Activated naive CD4-positive, alpha-beta T cell treated with Interleukin-2 at 50 U/mL for 16 hours (primary cell): ENCODE measurements at places on chromosomes 16 and 17.

DNA sequence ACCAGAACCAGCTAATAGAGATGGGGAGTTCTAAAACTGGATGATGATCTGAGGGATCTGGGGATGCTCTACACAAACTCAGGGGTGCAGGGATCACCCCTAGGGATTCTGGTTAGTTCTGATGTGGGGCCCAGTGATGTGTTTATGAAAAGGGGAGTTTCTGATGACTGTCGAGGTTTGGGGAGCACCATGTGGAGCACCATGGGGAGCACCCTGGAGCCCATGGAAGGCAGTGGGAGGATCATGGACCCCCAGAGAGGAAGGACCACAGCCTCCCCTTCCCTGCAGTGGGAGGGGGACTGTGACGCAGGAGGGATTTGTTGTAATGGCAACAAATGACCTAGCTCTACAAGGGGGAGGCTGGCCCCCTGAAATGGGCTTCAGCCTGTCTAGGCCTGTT, 18.4 kb downstream of the PIMREG start:
- DNase-seq: no peak

DNA sequence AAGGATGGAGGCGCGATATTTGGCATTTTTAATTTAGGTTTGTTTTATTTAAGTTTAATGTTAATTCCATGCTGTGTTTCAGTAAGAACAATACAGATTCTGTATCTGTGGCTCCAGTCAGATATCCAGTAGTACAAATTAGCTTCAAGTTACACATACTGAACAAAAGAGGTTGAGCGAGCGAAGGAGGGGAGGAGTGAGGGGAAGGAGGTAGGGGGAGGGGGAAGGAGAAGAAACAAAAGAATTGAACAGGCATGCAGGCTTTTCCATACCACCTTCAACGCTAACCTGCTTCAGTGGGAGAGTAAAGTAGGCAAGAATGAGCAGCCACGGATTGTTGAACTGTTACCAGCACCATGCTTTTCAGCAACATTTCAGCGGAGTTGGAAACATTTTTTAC, 55.5 kb downstream of the YWHAE start:
- no peak for DNase-seq

DNA sequence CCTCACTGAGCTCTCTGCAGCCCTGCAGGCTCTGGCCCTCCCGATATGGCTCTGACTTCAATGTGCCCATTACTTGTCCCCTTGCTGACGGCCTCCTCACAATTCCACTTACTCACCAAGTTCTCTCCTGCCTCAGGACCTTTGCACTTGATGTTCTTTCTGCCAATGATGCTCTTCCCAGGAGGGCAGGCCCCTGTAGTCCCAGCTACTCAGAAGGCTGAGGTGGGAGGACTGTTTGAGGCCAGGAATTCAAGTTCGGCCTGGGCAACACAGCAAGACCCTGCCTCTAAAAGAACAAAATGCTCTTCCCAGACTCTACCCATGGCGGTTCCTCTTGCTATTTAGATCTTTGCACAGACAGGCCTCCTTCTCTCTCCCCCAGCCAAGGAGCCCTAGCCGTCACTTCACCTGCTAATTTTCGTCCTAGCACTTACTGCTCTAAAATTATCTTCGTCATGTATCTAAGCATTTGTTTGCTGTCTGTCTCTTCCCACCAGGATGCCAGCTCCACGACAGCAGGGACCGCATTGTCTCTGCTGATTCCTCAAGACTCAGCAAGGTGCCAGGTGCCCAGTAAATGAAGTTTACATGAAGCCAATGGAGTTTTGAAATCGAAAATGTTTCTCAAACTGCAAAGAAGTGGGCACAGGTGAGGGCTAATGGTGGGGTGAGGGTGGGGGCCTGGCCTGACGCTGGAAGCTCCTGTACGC, 626 bp upstream of the RAI1 start:
- DNase-seq: no peak

DNA sequence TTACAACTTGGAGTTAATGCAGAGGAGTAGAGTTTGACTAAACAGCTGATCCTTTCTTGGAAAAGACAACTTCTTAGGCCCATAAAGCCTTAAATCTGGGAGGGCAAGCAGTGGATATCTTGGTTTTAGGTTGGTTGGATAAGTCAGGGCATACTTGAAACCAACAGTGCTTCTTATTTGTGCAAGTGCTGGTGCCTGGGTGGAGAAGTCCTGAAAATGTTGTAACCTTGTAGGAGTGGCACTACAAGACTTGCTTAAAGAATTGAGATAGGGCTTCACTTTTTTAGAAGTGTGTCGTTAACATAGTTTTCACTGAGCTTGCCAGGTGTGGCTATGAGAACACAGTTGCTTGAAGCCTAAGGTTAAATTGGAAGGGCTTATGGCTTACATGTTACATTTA, 6.2 kb downstream of the MSI2 start:
- DNase-seq: no peak

DNA sequence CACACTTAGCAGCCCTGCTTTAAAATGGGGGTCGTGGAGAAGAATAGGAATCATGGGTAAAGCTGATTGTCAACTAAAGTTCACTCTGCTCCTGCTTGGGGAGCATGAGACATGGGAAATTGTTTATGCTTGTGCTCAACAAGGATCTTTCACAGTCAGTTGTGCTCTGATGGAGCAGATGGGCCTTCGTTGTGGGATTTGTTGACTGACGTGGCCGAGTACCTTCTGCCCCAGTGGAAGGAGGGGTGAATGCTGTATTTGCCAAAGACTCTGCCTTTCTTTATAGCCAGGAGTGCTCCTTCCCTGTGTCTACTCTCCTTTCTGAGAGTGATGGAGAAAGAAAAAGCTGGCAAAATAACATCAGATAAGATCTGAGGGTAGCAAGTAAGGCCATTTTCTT, 11.4 kb downstream of the ARSG start:
- no peak for DNase-seq

DNA sequence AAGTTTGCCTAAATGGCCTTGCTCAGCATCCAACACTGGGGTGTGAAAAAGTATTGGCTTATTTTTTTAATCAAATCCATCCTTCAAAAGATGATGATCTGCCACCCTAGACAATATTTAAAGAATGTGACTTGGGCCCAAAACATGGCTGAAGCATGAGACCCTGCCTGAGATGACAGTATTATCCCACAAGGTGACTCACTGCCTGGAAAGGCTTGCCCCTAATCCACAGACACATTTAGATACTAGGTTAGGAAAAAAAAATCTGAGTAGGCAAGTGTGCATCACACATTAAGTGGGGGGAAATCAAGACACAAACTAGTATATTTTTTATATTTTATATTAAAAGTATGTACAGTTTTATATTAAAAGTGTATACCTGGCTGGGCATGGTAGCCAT, 38.4 kb downstream of the TOM1L2 start:
- DNase-seq: no peak

DNA sequence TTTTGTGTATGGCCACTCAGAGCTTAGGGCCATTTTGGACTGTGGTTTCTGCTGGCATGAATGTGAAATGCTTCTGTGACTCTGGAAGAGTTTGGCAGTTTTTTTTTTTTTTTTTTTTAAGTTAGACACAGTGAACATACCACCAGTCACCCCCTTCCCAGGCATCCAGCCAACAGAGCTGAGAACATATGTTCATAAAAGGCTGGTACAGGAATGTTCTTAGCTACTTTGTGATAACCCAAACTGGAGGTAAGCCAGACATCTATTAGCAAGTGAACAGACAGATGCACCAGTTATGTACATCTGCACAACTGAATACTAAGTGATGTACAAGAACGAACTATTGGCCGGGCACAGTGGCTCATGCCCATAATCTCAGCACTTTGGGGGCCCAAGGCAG, 92.7 kb downstream of the ABCC1 start:
- no peak for DNase-seq

DNA sequence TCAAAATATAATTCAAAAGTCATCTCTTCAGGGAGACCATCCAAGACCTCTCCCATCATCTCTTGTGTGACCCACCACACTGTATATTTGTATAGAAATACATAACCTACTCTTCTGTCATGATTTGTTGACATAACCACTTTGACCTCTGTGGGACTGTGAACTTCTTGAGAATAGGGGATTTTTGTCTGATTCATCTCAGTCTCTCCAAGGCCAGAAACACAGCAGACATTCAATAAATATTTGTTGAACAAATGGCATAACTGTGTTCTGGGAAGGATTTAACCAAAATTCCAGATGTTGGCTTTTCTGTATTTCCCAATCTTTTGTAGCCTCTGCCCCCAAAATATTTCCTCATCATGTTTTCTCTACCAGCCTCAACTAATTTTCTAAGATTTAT, 169.7 kb downstream of the CDH11 start:
- no peak for DNase-seq

GRCh38 chr16:79863128-79864031, 262.8 kb upstream of the MAF start:
- DNase-seq: no peak

- no peak for DNase-seq
These were observed 32.5 kb upstream of the CCR7 start for GRCh38 chr17:40597556-40598300.

DNA sequence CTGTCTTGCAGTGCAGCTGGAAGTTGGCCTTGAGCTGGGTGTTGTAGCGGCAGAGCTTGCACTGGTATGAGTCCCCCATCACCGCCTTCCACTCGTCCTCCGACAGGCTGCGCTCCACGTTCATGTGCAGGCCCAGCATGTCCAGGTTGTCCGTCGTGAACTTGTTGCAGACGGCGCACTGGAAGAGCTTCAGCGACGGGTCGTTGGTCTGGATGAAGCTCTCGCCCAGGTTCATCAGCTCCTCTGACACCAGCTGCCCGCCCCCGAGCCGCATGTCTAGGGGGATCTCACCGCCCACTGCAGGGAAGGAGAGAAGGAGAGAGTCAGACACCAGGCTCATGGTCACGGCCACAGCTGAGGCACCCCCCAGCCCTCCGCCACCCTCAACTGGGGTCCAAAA, 97.3 kb downstream of the ZFHX3 start:
- no peak for DNase-seq

DNA sequence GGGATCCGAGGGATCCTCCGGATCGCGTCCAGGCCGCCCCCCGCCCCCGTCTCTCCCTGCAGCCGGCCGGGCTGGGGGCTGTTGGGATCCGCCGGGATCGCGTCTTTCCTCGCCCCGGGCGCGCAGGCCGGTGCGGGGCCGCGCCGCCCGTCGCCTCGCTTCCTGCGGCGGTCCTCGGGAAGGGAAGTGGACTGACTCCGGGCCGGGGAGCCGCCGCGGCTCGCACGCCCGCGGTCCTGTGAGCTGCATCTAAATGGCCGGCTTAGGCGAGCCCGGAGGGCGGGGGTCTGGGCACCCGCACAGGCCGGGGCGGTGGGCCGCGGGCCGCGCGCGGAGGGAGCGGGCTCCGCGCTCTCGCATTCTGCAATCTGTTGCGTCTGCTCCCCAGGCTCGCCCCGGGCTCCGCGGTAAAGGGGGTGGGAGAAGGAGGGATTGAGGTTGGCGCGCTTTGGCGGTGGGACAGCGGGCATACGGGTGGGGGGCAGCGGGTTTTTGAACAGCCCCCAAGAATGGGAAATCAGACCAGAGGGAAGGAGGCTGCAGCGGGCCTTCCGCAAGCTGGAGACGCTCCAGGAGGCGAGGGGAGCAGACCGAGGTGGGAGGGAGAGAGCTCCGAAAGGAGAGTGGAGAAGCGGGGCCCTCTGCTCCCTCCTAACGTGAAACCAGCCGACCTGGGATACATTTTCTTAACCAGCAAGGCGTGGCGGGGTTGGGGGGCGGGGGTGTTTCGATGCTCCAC, 2.2 kb downstream of the TMEM132E start:
- DNase-seq: no peak

DNA sequence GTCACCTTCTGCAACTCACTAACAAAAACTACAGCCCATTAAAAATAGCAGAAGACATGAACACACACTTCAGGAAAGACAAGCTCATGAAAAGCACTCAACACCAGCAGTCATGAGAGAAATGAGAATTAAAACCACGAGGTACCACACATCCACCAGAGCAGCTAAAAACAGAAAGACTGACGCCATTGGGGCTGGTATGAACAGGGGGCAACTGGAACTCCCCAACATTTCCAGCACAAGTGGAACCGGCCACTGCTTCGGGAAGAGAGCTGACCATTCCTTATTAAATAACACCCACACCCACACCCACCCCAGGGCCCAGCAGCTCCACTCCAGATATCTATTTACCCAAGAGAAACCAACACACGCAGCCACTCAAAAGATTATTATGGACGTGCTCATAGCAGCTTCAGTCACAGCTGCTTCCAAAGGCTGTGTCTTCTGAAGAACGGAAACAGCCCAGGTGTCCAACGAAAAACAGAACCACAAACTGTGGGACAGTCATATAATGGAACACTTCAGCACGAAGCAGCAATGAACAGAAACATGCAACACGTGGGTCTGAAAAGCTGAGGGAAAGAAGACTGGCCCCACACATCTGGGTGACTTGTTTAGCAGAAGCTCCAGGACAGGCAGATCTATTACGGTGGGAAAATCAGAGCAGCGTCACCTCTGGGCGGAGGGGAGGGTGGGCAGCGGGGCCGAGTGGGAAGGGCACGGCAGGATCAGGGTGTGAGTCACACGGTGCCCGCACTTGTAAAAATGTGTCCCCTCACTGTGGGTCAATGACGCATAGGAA, 41.1 kb downstream of the KLHDC4 start:
- DNase-seq: no peak

GRCh38 chr17:6910987-6911603, 79.6 kb upstream of the TEKT1 start:
- DNase-seq: no peak

DNA sequence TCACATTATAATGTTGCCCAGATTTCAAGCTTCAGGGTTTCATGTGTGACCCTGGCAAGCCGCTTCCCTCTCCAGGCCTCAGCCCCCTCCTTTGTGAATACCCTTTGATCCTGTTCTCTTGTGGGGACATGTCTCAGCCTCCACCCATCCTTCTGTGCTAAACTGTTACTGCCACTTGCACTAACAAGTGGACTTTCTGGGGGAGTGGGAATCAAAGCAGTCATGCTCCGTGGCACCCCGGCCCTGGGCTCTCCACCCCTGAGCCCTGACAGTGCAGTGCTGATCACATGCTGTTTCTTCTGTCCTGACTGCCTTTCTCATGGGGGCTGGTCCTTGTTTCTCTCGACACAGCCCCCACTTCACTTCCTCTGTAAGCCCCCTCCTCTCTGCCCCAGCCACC, 9.7 kb upstream of the DCAF7 start:
- DNase-seq: no peak

GRCh38 chr16:26149364-26150190, 457.8 kb downstream of the HS3ST4 start:
- no peak for DNase-seq

- peak; percentile 11 for DNase-seq
These were observed 130.3 kb downstream of the SKAP1 start for GRCh38 chr17:48299760-48300159.
